Activated CD4-positive, alpha-beta T cell treated with anti-CD3 and anti-CD28 coated beads, Interleukin-2, amount 10 ng/mL, durations not matched to agents 7 days and 5 days (primary cell): ENCODE measurements at places on chromosomes 16 and 17. TPM values are rescaled to one million over a fixed set of nuclear protein-coding genes. Genes with fewer than 3 reads are reported as not detected.

- no peak for DNase-seq
Observed at GRCh38 chr17:12940699-12941098, 77.1 kb downstream of the ELAC2 start.

The RAD51D gene
- total RNA-seq, result 26.7 TPM

- peak; percentile 86 for DNase-seq
Observed at GRCh38 chr16:68538880-68539701, at the start of gene ZFP90. Gene ZFP90, plus strand, starts transcription at chr16:68539291. Its CDS starts 502 bp downstream, at chr16:68539793.

GRCh38 chr16:84816485-84816884 is 3.3 kb upstream of the CRISPLD2 start:
- no peak for DNase-seq

GRCh38 chr16:87352818-87353217 is 30.8 kb downstream of the FBXO31 start:
- no peak for DNase-seq
